ENCODE measurements at places on chromosomes 13 and 19. TPM values are rescaled to one million over a fixed set of nuclear protein-coding genes. Genes with fewer than 3 reads are reported as not detected.

The FUT3 gene
- total RNA-seq: not detected

The WASF3 gene
- 0.24 TPM for total RNA-seq

GRCh38 chr13:95920485-95920884 lies 132.7 kb downstream of the UGGT2 start:
- no peak for DNase-seq

- no peak for DNase-seq
Observed at GRCh38 chr19:42281146-42281826, 12.2 kb downstream of the CIC start.

- peak; percentile 46 for DNase-seq
Observed at GRCh38 chr19:1237754-1238368, at the start of gene CBARP. TSS of gene CBARP (minus strand) at chr19:1238005. CDS start at chr19:1236100, 1,905 bp downstream.

Data from CD8-positive, alpha-beta memory T cell (primary cell).